ENCODE measurements at places on chromosomes 6 and 20. TPM values are rescaled to one million over a fixed set of nuclear protein-coding genes. Genes with fewer than 3 reads are reported as not detected.

ABHD16B gene
- not detected for total RNA-seq

GSTA3 gene
- total RNA-seq = not detected

PRDM1 gene
- 2.2 TPM for total RNA-seq

WFDC9 gene
- not detected for total RNA-seq

HIVEP2 gene
- 6.8 TPM for total RNA-seq

SALL4 gene
- total RNA-seq = 0.15 TPM

PTGIS gene
- total RNA-seq = 209 TPM

FLOT1 gene
- total RNA-seq = 79.3 TPM

CDC40 gene
- total RNA-seq = 15.3 TPM

EPB41L2 gene
- 105 TPM for total RNA-seq

FUCA2 gene
- 26.0 TPM for total RNA-seq

LST1 gene
- not detected for total RNA-seq

SAMD3 gene
- total RNA-seq = 19.0 TPM

BCAS4 gene
- total RNA-seq = 22.5 TPM

LGSN gene
- total RNA-seq = not detected

PTCHD4 gene
- 9.8 TPM for total RNA-seq

NFATC2 gene
- total RNA-seq = 0.60 TPM

TGM6 gene
- total RNA-seq = not detected

BEND6 gene
- 6.1 TPM for total RNA-seq

EYA4 gene
- under 0.01 TPM for total RNA-seq

OR2B6 gene
- not detected for total RNA-seq

LPA gene
- total RNA-seq = not detected

REM1 gene
- total RNA-seq = not detected

RCAN2 gene
- total RNA-seq = 1.2 TPM

HIVEP1 gene
- 5.1 TPM for total RNA-seq

HFE gene
- total RNA-seq = 7.1 TPM

LIN28B gene
- not detected for total RNA-seq

PLN gene
- 6.5 TPM for total RNA-seq

CAP2 gene
- 3.2 TPM for total RNA-seq

SAPCD1 gene
- total RNA-seq = 0.70 TPM

GABRR1 gene
- not detected for total RNA-seq

FAM217B gene
- 4.4 TPM for total RNA-seq

SCRT2 gene
- total RNA-seq = not detected

NKAIN4 gene
- 0.15 TPM for total RNA-seq

NRSN1 gene
- not detected for total RNA-seq

MYCT1 gene
- total RNA-seq = 0.47 TPM

KIAA1755 gene
- 0.59 TPM for total RNA-seq

BANF2 gene
- total RNA-seq = not detected

C20orf144 gene
- total RNA-seq = 0.15 TPM

SCUBE3 gene
- 1.4 TPM for total RNA-seq

METTL24 gene
- 0.59 TPM for total RNA-seq

MAN1A1 gene
- total RNA-seq = 29.9 TPM

VWA7 gene
- 0.23 TPM for total RNA-seq

TP53TG5 gene
- total RNA-seq = 0.12 TPM
